ENCODE measurements at places on chromosomes 2 and 18.

DNA sequence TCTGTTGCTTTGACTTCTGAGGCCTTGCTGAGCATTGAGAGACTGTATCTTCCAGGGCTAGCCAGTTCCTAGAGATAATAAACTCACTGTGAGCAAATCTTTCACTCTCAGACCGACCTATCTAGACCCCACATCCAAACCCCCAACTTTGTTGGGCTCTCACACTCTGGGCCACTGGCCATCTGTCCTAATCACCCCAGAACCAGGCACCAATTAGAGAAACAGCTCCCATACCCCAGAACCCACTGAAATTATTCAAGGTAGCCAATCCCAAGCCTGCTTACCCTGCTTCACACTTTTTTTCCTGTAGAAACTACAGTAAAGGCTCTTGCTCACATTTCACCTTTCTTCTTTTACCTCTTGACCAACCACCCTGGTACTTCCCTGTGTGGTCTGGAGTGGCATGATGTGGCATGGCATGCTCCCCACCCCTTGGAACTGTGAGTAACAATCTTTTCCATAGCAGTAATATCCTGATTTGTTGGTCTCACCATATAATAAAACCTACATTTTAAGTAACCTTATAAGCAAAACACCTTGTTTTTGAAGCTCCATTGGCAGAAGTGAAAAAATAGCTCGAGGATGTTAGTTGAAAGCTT lies 55.2 kb downstream of the ANKRD12 start:
- DNase-seq, result no peak

DNA sequence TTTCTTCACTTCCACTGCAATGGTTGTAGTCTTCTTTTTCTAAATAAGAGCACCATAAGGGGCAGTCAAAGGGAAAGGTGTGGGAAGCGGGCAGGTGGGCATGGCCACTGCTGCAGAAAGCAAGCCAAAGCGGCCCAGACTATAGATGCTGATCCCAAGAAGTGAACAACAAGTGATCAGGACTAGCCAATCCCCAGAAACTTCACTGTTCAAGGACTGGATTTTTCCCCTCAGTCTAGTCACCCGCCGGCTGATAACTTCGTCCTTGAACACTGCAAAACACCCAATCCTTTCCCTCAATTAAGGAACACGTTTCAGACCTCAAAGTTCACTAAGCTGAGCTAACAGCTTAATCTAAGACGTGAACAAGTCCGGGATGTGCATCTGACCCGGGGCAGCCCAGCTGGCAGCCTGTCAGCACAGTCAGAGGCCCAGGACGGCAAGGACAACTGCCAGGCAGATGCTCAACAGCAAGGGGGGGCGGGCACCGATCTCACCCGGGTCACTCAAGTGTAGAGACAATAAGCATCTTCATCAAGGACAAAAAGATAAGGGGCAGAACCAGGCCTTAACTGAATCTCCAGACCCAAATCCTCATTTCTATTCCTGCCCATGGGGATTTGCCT lies 59.8 kb downstream of the HDLBP start:
- DNase-seq, result no peak

GRCh38 chr18:23752363-23752762 lies 63.1 kb downstream of the LAMA3 start:
- DNase-seq, result no peak

- DNase-seq, result no peak
These were observed 102.8 kb downstream of the RNF144A start for GRCh38 chr2:7020059-7020458.

DNA sequence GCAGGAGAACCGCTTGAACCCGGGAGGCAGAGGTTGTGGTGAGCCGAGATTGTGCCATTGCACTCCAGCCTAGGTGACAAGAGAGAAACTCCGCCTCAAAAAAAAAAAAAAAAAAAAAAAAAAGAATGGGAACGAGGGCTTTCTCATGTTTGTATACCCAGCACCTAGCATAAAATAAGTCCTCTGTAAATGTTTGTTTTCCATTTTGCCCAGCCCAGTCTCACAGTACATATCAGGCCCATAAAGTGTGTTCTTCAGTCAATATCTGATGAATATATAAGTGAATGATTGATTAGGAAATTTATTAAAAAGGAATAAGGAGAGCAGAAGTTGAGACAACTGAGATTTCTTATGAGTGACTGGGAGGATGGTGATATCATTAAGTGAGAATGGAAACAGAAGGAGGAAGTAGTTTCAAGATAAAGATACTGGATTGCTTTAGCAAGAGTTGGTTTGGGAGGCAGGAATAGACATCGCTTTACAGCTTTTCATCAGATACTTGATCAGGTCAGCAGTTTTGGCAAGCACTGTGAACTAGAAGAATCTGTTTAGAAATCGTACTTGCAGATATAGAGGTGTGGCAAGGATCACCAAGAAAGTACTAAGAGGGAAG lies 327.5 kb downstream of the KIAA1328 start:
- DNase-seq, result no peak

DNA sequence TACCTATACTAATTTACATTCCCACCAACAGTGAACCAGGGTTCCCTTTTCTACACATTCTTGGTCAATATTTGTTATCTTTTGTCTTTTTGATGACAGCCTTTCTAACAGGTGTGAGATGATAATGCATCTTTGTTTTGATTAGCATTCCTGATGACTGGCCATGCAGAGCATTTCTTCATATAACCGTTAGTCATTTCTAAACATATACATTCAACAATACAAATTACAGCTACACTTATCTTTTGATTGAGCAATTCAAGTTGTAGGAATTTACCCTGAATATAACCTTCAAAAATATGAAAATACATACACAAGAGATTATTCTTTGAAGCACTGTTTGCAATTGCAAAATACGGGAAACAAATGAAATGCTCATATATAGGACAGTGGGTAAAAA lies 94.9 kb downstream of the TMEM131 start:
- no peak for DNase-seq

DNA sequence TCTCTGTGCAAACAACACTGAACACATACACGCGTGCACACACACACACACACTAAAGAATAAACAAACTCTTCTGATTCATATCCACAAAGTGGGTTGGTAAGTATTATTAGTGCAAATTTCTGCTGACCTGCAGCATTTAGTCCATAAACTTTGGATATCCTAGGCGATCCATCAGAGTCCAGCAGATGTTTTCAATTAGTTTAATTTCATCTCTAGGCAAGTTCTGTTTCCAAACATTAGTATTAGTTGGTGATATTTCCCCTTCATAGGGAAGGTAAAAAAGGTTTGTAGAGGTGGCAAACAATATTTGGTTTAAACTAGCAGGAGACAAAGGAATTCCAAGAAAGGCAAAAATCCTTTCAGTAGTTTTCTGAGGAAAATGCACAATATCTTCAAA lies 5.7 kb downstream of the DSEL start:
- no peak for DNase-seq

GRCh38 chr18:56489893-56490292 lies 148.5 kb downstream of the TXNL1 start:
- DNase-seq, result no peak

DNA sequence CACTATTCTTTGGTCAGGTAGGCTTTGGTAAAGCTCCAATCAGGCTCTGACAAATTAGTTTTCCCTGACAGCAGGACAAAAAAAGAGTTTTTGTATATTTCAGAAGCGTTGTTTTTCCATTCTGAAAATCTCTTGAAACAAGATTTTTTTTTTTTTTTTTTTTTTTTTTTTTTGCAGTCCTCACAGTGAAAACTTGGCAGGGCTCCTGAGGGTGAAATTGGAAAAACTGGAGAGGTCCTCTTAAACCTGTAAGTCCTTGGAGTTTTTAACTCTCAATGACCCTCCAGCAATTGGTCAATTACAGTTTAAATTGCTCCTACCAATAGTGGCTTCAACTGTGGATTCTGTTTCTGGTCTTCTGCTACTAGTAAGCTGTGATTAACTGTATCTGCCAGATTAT lies 244.5 kb upstream of the PKDCC start:
- DNase-seq, result no peak

DNA sequence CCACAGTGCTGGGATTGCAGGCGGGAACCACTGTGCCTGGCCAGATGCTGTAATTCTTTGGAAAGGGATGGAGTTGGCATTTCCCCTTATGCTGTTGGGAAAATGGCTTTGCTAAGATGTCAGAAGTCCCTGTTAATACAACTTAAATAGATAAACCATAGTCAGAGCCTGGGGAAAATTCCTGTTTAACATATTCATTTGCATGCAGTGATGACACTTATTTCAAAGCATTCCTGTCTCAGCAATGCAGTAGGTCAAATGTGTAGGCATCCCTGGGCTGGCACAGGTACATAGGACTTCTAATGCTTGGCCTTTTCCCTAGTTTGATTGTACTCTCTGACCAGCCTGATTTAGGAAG lies 38.6 kb downstream of the RAMP1 start:
- DNase-seq, result no peak

- DNase-seq, result no peak
These were observed 153.6 kb downstream of the MTCL1 start for GRCh38 chr18:8858888-8859511.

DNA sequence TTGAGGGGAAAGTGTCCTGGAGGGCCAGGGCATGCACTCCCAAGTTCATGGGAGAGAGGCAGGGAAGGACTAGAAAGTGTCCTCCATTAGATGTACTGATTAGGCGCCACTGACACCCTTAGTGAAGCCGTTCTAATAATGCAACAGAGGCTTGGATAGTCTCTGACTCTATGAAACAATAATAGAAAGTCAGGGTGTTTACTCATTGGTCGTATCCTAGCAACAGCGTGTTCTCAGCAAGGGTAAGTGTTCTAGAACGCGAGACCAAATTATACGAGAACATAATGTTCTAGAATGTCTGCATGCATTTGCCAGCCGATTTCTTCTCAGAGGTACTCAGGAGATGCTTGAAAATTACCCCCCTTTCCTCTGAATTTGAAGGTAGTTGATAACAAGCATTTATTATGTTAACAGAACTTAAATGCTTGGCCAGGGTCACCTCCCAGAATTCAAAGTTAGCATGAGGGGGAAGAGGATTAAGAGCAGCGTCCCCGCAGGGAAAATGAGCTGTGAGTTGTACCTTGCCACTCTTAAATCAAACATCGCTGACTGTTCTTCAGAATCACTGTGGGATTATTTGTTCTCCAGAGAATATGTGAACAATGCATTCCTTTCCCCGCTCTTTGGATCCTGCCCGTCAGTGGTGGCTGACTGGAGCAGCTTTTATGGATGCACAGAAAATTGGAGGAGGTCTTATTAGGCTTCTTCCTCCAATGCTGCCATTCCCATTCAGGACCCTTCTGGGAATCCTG lies 33.7 kb upstream of the PDIA6 start:
- no peak for DNase-seq

GRCh38 chr18:9283791-9284190 lies 50.8 kb upstream of the TWSG1 start:
- DNase-seq, result no peak

DNA sequence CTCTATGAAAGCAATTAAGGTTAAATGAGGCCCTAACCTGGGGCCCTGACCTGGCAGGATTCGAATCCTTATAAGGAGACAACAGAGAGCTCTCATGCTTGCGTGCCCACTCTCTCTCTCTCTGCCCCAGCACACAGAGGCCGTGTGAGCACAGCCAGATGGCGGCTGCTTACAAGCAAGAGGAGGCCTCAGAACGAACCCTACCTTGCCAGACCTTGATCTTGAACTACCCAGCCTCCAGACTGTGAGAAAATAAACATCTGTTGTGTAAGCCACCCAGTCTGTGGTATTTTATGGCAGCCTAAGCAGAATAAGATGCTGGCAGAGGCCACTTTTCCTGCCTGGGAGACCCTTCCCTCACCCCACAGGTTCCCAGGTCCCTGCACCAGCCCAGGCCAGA lies 5.2 kb upstream of the UBE2F start:
- DNase-seq, result no peak

GRCh38 chr18:38006541-38006940 lies 440.9 kb upstream of the CELF4 start:
- no peak for DNase-seq

DNA sequence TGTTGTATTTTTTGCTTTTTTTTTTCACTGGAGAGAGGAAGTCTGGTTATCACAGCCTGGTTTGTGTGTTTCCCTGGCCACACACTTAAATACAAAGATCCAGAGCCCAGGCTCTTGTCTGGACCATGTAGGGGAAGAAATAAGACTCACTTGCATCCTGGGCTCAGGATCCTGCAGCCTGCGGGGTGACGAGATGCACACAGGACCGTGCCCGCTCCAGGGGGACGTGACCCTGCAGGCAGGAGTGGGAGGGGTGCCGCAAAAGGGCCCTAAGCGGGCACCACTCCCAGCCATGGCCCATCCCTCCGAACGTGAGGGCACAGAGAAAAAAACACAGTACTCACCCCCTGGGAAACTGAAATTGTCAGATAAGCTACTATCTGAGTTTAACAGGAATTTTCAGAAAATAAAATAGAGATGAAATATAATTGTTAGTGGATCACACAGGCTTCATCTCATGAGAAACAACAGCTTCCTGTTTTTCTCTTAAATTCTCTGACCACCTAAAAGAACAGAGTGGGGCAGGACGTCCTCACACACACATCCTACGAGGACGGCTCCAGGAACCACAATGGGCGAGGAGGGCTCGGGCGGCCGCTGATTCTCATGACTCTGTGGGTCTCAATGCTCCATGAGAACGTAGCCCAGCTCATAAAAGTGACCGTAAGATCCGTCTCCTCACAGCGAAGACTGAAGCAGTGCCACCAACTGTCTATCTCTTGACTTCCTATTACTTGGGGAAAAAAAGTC lies 142.6 kb upstream of the ALKAL2 start:
- no peak for DNase-seq

DNA sequence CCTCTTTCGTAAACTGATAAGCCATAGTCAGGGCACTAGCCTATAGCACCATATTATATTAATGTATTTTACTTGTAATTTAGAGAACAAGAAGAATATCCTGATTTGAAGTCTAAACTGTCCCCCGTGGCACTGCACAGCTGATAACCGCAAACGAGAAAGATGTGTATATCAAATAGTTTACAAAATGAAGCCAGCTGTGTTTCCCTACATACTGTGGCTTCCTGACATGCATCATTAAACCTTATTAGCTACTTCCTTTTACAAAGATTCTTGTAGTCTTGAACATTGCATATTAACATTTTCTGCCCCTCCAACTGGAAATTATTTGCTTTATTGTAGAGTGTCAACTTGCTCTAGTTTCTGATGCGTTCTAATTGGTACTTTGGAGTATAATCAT lies 153.5 kb upstream of the NFATC1 start:
- no peak for DNase-seq

- DNase-seq, result no peak
These were observed 665.8 kb upstream of the ZEB2 start for GRCh38 chr2:145185696-145186095.

DNA sequence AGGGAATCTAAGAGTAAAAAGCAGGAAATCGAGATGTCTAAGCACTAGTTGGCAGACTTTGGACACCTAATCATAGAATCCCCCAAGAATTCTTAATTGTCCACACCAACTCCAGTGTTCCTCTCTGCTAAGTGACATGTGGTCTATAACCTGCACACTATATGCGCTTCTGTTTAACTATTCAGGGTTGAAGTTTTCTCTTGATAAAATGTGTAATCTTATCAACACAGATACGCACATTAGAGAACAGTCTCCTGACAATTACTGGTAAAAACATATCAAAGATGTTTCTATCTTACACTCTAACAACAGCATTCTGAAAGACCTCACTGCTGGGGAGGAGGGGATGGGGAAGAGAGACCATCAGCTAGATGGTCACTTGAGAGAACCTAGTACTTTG lies 3.9 kb downstream of the ABCB11 start:
- no peak for DNase-seq
